ENCODE measurements at places on chromosomes 11 and 22. TPM values are rescaled to one million over a fixed set of nuclear protein-coding genes. Genes with fewer than 3 reads are reported as not detected.

LRRC4C gene
- under 0.01 TPM for total RNA-seq

MS4A3 gene
- total RNA-seq = not detected

KRTAP5-11 gene
- total RNA-seq = not detected

C11orf52 gene
- total RNA-seq = 8.1 TPM

PRR33 gene
- total RNA-seq = not detected

IRAG1 gene
- 0.76 TPM for total RNA-seq

Measured in placental epithelial cell (primary cell).